ENCODE measurements at places on chromosomes 1 and 21. TPM values are rescaled to one million over a fixed set of nuclear protein-coding genes. Genes with fewer than 3 reads are reported as not detected.

HTR1D gene
- not detected for total RNA-seq

UBE2U gene
- not detected for total RNA-seq

DNA sequence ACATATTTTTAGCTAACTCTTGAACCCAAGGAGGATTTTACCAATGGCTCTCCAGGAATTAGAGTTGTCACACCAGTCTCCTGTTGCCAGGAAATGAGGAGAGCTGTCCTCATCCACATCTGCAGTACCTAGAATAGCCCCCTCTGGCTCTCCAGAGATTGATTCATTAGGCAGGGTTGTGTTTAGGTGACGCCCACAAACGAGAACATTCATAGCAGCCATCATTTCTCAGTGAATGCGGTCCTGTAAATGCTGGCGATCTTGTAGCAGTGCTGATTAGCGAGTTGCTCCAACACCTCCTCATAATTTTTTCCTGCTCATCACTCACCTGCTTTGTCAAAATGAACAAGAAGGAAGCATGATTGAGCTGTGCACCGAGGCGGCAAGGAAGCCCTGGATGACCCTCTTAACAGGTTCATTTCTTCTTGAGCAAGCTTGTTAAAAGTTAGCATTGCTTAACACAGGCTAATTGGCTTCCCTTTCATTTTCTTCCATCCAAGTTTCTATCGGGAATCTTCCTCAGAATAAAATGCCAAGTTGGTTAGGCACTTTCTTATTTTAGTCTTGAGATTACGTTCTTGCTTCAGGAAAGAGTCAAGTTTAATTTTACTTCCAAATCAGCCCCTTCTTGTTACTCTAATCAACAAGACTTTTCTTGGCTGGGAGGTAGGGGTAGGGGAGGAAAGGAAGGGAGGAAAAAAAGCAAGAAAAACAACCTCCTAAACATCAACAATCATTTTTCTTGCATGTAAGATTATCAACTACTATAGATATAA, 16.5 kb upstream of the KLHDC8A start:
- no peak for DNase-seq

DNA sequence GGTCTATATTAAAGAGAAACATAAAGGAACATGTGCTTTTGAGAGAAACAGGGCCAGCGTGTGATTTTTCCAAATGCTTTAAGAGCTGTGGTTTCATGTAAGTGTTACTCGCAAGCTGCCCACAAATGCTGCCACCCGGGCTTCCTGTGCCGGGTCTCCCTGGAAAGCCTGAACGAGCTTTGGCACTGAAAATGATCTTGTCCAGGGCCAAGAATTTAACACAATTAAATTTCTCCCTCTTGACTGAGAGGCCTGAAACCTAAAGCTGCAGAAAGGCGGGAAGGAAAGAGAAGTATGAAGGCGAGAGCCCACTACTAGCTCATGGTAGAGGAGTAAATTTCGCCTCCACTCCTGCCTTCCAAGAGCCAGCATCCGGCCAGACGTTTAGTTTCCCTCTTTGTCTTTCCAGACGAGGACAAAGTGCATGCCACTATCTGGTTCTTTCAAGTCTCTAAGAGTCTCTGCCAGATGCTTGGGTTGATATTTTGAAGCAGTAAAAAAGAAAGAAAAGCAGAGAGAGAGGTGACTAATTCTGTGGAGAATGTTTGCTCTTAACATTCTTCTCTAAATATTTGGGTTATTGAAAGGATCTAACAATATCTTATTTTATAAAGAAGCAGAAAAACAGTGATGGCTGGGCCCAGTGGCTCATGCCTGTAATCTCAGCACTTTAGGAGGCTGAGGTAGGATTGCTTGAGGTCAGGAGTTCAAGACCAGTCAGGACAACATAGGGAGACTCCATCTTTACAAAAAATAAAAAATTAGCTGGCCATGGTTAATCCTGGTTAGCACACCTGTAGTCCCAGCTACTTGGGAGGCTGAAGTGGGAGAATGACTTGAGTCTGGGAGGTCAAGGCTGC, 100.0 kb upstream of the HNRNPU start:
- no peak for DNase-seq

OXCT2 gene
- total RNA-seq = 0.83 TPM

KRTAP19-1 gene
- not detected for total RNA-seq
